NCI-H82 (cell line): ENCODE measurements at places on chromosomes 2 and 18.

- DNase-seq: no peak
Observed at GRCh38 chr2:26255759-26256384, 11.1 kb downstream of the HADHB start.

GRCh38 chr2:36754578-36754977, 58.1 kb downstream of the VIT start:
- DNase-seq: no peak

GRCh38 chr2:108271691-108272253, 16.9 kb upstream of the SULT1C2 start:
- no peak for DNase-seq

GRCh38 chr18:51639541-51639940, 442.1 kb upstream of the MEX3C start:
- DNase-seq: peak; percentile 98

- DNase-seq: no peak
Observed at GRCh38 chr18:63440219-63440618, 17.9 kb upstream of the VPS4B start.

GRCh38 chr2:190451561-190452176, 43.5 kb downstream of the MFSD6 start:
- no peak for DNase-seq

GRCh38 chr2:239158641-239159475, 242.0 kb downstream of the HDAC4 start:
- no peak for DNase-seq

DNA sequence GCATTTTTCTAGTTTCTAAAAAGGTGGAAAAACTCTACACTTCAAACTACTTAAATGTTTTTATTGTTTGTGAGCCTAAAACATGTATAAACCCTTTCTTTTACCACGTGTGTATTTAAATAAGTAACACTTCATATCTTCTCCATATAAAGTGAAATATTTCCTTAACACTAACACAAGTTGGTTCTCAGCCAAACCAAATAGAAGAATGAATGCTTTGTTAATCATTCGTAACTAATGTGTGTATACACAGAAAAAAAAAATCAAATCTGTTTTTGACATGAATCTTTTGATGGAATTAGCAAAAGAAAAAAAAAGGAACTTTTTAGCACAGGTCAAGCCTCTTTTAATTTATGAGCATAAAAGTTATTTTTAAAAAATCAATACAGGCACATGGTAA, 89.3 kb downstream of the EHBP1 start:
- DNase-seq: no peak

GRCh38 chr2:225017713-225018112, 24.6 kb downstream of the DOCK10 start:
- no peak for DNase-seq

DNA sequence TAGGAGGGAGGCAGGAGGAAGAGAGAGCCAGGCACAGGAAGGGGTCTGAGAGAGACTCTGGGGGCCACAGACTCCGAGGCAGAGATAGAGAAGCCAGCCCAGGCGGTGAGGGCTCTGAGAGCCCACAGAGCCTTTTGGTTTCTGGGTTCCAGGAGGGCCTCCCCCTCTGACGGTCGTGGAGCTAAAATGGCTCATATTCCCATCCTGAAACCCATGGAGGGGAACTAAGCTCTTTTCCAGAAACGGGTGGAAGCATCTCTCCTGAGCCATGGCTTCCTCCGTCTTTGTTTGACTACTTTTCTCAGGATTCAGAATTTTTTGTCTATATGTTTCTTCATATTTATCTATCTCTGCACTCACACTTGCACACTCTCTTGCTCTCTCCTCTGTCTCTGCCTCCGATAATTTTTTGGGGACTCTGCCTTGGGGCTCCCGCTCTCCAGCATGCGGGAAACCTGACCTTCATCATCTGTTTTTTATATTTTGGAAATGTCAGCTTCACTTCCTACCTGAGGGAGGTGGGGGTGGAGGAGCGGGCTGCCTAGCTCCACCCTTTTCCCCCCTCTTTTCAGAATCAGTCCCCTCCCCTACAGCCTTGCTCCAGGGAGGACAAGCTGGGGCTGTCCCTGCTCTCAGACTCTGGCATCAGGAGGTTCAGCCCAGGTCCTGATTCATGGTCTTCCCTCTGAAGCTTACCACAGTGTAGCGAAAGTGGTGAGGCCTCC, 5.0 kb upstream of the PKDCC start:
- DNase-seq: no peak

- DNase-seq: peak; percentile 99
Observed at GRCh38 chr2:68637047-68637446, 6.3 kb upstream of the PROKR1 start.

GRCh38 chr2:28395334-28396061, 2.8 kb downstream of the FOSL2 start:
- DNase-seq: no peak

DNA sequence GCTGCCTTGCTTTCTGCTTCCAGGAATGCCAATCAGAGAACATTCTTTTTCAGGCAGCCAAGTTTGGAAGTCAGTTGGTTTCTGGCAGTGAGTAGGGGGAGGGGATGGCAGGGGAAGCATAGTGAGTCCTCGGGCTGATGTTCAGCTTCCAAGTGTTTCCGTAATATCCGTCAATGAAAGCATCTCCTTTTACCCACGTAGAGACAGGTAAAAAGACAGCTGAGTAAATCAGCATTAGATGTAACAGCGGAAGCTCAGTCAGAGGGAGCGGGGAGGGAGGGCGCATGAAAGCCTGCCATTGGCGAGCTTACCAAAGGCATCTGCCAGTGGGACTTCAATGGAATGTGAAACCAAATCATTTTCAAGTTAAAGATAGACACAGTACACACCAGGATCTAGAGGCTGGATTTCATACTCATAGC, 117.1 kb upstream of the DTNA start:
- peak; percentile 10 for DNase-seq

DNA sequence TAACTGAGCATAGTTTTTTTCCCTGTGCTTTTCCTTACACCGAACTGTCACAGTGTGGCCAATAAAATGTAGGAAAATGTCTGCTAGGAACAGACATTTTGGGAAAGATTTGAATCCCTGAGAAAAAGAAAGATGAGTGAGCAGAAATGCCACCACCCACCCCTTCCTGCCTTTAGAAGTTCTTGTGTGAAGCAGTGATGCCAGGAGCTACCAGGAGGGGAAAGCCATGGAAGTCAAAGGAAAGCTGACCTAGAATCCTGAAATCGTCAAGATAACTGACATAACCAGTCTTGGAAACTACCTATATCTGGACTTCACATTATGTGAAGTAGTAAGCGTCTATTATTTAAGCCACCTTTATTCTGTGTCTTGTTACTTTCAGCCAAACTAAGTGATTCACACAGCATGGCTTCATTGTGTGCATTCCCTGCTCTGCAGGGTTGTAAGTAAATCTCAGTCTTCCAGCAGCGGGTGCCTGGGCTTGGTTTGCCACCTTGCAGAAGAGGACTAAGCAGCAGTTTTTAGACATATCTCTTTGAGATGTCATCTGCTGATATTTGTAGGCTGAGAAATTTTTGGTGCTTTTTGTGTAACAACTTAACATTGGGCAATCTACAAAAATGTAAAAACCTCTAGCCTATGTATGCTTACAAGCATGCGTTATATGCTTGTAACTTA, 11.2 kb upstream of the SPRED2 start:
- no peak for DNase-seq

DNA sequence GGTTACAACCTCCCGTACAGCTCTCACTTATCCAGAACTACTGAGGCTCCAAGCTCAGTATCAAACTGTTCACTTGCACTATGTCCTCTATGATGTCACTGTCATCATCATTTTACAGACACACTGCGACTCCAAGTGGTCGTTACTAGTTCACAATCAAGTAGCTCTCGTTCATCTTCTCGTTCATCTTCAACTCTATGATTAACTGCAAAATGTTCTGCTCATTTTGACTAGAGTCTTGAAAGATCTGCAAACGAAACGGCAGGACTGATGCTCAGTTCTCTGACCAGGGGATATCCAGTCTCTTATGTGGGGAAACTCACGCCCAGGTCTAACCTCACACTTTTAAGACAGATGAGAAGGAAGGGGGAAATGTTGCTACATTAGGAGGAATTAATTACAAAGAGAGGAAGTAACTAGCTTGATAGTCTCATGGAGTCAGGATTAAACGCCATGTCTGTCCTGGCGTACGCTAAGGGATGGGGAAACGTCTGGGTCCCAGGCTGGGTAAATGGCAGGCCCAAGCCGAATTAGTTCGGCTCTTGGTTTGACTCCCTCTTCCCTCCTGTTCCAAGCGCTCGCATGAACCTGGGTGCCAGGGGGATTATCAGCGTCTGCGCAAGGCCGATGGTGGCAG, 794 bp upstream of the CHCHD5 start:
- no peak for DNase-seq

DNA sequence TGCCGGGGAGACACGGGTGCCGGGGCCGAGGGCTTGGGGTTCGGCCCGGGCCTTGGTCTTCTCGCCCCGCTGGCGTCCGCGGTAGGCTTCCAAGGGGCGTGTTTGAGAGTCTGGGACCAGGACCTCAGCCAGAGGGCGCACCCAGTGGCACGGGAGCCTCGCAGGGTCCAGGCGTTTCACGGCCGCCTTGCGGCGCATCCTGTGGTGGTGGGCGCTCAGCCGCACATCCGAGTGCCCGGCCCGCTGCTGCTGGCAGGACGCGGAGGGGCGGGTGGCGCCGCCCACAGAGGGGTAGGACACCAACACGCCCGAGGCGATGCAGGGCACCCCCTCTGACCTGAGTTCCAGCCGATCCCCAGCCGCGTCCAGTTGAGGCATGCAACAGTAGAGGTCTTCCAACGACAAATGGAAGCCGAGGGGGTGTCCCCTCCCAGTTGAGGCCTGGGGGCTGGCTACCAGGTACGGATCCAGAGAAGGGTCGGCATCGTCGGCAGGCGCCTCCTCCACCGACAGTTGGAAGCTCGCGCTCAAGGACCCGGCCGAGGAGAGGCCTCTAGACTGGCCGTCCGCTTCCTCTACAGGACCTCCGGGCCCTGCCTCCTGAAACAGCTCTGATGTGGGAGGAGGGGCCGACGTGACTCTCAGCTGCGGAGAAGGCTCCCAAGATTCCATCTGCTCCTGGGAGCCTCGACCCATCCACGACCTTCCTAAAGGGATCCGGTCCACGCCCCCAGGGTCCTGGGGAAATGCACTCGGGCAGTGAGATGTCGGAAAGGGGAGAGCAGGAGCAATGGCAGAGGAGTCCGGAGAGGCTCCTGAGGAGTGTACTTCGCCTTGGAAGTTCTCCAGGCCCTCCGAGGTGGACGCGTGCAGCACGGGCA, 6.3 kb downstream of the C2orf81 start:
- no peak for DNase-seq
